ENCODE measurements at places on chromosomes 12 and 14. TPM values are rescaled to one million over a fixed set of nuclear protein-coding genes. Genes with fewer than 3 reads are reported as not detected.

GRCh38 chr12:113136128-113136989 lies 798 bp upstream of the RASAL1 start:
- H3K4me3 ChIP-seq, result no peak overlapping the region
- H3K27me3 ChIP-seq, result 0 out of 2 replicates have a peak, but pooled peaks cover 5% of the 10 kb centered on the region
- H3K36me3 ChIP-seq, result no peaks in the 10 kb centered on the region
- no peaks in the 10 kb centered on the region for H3K4me1 ChIP-seq

GRCh38 chr12:120212301-120212700 lies 11.4 kb upstream of the RPLP0 start:
- no peaks in the 10 kb centered on the region for H3K27me3 ChIP-seq
- H3K4me3 ChIP-seq, result no peak overlapping the region
- H3K27ac ChIP-seq, result no peak overlapping the region
- DNase-seq, result no peak
- H3K4me1 ChIP-seq, result no peaks in the 10 kb centered on the region

DNA sequence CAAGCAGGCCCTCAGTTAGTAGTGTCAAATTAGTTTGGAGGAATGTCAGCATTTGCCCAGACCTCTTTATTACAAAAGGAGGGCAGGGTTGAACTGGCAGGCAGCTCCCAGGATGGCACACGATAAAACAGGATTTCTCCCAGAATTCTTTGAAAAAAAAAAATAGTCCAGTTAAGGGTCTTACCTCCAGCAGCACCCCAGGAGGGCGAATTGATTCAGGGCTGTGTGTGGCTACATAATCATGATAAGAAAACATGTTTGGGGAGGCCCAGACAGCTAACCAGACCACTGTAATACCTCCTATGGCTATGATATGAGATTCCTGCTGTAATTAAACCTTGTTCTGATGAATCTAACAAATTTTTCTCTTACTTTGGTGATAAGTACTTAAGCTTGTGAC lies 38.8 kb upstream of the NT5DC3 start:
- H3K4me1 ChIP-seq, result peaks cover 33% of the 10 kb centered on the region
- no peak for DNase-seq
- H3K36me3 ChIP-seq, result no peaks in the 10 kb centered on the region
- H3K4me3 ChIP-seq, result no peak overlapping the region
- H3K27ac ChIP-seq, result no peak overlapping the region

DNA sequence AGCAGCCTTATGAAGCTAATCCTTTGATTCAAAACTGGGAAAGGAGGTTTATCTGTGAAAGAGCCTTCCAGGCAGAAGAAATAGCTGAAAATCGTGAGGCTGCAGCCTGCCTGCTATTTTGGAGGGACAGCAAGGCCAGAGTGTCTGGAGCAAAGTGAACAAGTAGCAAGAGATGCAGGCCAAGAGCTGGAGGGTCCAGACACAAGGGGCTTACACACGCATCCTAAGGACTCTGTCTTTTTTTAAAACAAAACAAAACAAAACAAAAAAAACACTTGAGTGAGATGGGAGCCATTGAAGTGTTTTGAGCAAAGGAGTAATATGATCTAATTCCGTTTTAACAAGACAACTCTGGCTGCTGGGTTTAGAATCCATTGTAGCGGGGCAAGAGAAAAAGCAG lies 76.4 kb upstream of the BCAT1 start:
- H3K27me3 ChIP-seq, result peaks cover 23% of the 10 kb centered on the region
- no peak overlapping the region for H3K27ac ChIP-seq

- H3K27me3 ChIP-seq, result no peaks in the 10 kb centered on the region
- no peaks in the 10 kb centered on the region for H3K36me3 ChIP-seq
- H3K27ac ChIP-seq, result no peak overlapping the region
- peaks cover 7% of the 10 kb centered on the region for H3K4me1 ChIP-seq
Observed at GRCh38 chr12:77070800-77071449, 5.6 kb upstream of the E2F7 start.

GRCh38 chr14:72332871-72333270 lies 400.6 kb downstream of the RGS6 start:
- H3K4me3 ChIP-seq, result no peak overlapping the region
- H3K27me3 ChIP-seq, result peaks cover 72% of the 10 kb centered on the region
- no peak for DNase-seq

DNA sequence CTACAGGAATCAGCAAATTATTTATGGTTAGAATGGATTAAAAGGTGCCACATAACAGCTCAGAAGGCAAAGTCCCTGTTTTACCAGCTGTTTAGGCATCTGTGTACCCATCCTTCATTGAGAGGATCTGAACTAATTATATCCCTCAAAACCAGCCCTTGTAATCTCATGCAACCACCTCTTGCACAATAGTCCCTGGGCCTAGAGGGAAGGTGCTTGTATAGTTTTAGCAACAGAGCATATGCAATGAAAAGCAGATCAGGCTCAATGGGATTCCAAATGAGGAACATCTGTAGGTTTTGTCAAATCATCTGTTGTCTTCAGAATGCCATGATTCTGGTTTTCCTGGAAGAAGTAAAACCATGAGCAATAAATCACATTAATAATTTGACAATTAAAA lies 26.0 kb upstream of the GLIPR1L2 start:
- H3K4me1 ChIP-seq, result no peaks in the 10 kb centered on the region
- no peak for DNase-seq
- no peaks in the 10 kb centered on the region for H3K36me3 ChIP-seq
- H3K27ac ChIP-seq, result no peak overlapping the region
- no peak overlapping the region for H3K4me3 ChIP-seq

- H3K4me3 ChIP-seq, result no peak overlapping the region
- H3K36me3 ChIP-seq, result no peaks in the 10 kb centered on the region
- no peak for DNase-seq
- no peak overlapping the region for H3K27ac ChIP-seq
Observed at GRCh38 chr14:46885566-46885965, 234.0 kb upstream of the RPL10L start.

- no peaks in the 10 kb centered on the region for H3K4me1 ChIP-seq
- peaks cover 14% of the 10 kb centered on the region for H3K27me3 ChIP-seq
- DNase-seq, result no peak
- H3K27ac ChIP-seq, result no peak overlapping the region
- H3K36me3 ChIP-seq, result no peaks in the 10 kb centered on the region
- H3K4me3 ChIP-seq, result no peak overlapping the region
Observed at GRCh38 chr14:37901978-37902377, 305.7 kb upstream of the SSTR1 start.

GRCh38 chr14:71243697-71244096 lies 336.4 kb downstream of the PCNX1 start:
- H3K4me1 ChIP-seq, result peaks cover 11% of the 10 kb centered on the region
- DNase-seq, result no peak
- no peaks in the 10 kb centered on the region for H3K27me3 ChIP-seq
- no peak overlapping the region for H3K27ac ChIP-seq
- no peaks in the 10 kb centered on the region for H3K36me3 ChIP-seq
- no peak overlapping the region for H3K4me3 ChIP-seq

GRCh38 chr12:74732826-74733225 lies 195.2 kb downstream of the ATXN7L3B start:
- H3K27ac ChIP-seq, result no peak overlapping the region
- H3K27me3 ChIP-seq, result no peaks in the 10 kb centered on the region
- H3K36me3 ChIP-seq, result no peaks in the 10 kb centered on the region
- no peak overlapping the region for H3K4me3 ChIP-seq

- H3K27me3 ChIP-seq, result no peaks in the 10 kb centered on the region
- no peaks in the 10 kb centered on the region for H3K36me3 ChIP-seq
Observed at GRCh38 chr12:104505095-104505818, 48.5 kb downstream of the CHST11 start.

The CLEC4D gene
- not detected for total RNA-seq

The TMEM63C gene
- 4.0 TPM for total RNA-seq

The SYCP3 gene
- total RNA-seq, result not detected

The AQP2 gene
- not detected for total RNA-seq

The C12orf54 gene
- not detected for total RNA-seq

The TRMT61A gene
- 72.9 TPM for total RNA-seq
